ENCODE measurements at places on chromosomes 11 and 22. TPM values are rescaled to one million over a fixed set of nuclear protein-coding genes. Genes with fewer than 3 reads are reported as not detected.

DNA sequence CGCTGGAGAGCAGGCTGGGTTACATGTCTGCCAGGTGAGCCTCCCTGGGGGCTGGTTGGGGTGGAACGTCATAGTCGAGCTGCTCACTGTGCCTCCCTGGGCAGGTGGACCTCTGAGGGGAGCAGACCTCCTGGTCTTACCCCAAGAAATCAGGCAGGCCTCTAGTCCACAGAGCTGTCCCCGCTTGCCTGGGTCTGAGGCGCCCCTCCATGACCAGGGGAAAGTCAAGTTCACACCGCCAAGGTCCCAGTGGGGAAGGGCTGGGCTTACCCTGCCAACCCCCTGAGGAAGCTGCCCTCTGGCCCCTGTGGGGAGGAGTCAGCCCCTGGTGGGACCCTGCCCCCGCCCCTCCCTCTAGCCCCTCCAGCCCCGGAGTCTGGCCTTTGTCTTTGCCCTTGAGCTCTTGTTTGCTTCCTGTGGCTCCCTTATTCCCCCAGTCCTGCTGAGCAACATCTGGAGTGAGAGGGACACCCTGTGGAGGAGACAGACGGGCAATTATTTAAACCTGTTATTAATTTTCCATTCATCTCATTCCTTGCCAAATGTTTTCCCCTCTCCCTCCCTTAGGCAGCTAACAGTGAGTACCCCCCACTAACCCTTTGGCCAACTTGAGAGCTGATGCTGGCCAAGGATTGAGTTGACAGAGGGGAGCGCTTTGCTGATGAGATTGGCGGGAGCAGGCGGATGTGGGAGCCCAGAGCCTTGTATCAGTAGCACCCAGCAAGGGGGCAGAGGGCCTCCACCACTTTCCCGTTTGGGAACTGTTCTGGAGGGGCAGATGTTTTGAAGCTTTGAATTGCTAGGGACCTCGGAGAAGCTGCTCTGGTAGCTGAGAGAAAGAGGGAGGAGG is 83.4 kb downstream of the CEP164 start:
- DNase-seq, result no peak

GRCh38 chr11:95154514-95154913 is 64.9 kb downstream of the ENDOD1 start:
- peak; percentile 59 for DNase-seq

DNA sequence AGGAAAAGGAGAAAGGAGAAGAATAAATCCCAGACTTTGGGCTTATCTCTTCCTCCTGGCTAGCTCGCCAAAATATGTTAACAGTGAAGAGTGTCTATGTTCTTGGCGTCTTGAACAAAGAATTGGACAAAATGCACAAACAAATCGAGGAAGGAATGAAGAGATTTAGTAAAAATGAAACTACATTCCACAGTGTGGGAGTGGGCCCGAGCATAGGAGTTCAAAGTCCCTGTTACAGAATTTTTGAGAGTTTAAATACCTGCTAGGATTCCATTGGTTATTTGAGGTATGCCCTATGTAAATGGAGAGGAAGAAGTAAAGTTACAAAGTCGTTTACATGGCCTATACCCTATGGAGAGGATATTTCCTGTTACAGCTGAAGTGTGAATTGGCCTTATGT is 525.1 kb upstream of the CNTN5 start:
- DNase-seq, result no peak

- no peak for DNase-seq
These were observed 64.0 kb upstream of the SLC6A5 start for GRCh38 chr11:20535271-20535881.

GRCh38 chr11:46457021-46457420 is 65.4 kb upstream of the CHRM4 start:
- DNase-seq, result no peak

DNA sequence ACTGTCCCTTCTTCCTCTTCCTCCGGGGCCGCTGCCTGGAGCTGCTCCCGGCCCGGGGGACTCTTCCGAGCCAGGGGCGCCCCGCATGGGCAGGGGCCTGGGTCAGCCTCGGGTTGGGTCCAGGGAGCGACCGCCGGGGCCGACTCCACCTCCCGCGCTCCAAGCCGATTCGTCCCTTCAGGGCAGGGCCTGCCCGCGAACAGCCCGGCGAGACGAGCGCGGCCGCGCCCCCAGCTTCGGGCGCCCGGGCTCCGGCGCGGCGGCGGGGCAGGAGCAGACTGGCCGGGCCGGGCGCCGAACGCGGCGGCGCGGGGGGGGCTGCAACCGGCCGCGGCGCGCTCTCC is at the start of gene LARGE1:
LARGE1 (minus strand) TSS at position 280 of the 344 bp plus-strand sequence.
- DNase-seq, result peak; percentile 33

- DNase-seq, result no peak
These were observed 100.1 kb downstream of the KCNQ1OT1 start for GRCh38 chr11:2599561-2600189.

DNA sequence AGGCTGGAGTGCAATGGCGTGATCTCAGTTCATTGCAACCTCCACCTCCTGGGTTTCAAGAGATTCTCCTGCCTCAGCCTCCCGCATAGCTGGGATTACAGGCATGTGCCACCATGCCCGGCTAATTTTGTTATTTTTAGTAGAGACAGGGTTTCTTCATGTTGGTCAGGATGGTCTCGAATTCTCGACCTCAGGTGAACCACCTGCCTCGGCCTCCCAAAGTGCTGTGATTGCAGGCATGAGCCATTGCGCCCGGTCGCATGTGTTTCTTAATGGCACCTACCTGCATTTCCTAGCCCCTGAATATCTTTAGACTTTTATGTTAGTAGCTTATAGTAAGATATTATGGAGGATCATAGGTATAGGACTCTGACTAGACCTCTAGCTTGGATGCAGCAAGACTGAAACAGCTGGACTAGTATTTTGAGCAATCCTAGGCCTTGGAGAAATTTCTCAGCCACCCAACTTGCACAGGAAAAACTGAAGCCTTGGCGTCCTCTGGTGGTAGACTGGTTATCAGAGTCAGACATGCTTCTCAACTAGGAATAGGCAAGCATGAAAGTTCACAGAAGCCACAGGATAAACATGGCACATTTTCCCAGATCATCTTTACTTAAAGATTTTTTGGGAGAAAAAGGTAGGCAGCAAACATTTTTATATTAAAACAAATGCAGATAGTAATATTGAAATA is 22.7 kb upstream of the C1QTNF4 start:
- no peak for DNase-seq

GRCh38 chr11:109788948-109789490 is 304.2 kb upstream of the ZC3H12C start:
- no peak for DNase-seq

Gene FJX1
- not detected for total RNA-seq

Gene C11orf97
- not detected for total RNA-seq

Gene SERPING1
- total RNA-seq, result 0.61 TPM

Gene SAA4
- total RNA-seq, result not detected

Gene SLC35F2
- 4.7 TPM for total RNA-seq

Gene ZNF202
- 14.9 TPM for total RNA-seq
